ENCODE measurements at places on chromosomes 16 and 17.

DNA sequence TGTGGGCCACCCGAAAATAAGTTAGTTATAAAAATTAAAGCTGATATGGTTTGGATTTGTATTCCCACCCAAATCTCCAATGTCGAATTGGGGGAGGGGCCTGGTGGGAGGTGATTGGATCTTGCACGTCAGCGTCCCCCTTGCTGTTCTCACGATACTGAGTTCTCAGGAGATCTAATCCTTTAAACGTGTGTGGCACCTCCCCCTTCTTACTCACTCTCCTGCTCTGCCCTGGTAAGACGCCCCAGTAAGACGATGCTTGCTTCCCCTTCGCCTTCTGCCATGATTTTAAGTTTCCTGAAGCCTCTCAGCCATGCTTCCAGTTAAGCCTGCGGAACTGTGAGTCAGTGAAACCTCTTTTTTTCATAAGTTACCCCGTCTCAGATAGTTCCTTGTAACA is 35.4 kb downstream of the SYCE1L start:
- no peak for DNase-seq

GRCh38 chr17:79294459-79295071 is 219.9 kb downstream of the ENGASE start:
- DNase-seq, result peak; percentile 19

- DNase-seq, result no peak
These were observed 394 bp upstream of the CPD start for GRCh38 chr17:30378241-30378824.

- DNase-seq, result no peak
These were observed 55.8 kb downstream of the MYH10 start for GRCh38 chr17:8574687-8575086.

GRCh38 chr17:8436844-8437171 is 1.1 kb downstream of the NDEL1 start:
- no peak for DNase-seq

DNA sequence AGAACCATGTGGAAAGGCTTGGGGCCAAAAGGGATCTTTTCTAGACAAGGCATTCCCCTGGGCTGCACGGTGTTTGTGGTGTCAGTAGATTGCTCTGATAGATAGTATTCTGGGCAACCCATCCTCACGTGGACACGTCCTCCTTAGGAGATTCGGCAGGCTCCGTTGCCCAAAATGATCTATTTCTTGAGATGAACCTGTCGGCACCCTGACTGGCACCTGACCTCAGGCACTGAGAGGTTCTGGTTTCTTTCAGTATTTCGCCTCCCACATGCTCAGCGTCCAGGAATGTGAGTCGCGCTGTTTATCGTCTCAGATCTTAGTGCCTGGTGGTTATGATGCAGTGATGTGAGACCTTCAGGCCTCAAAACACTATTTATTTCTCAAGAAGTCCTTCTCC is 89.7 kb downstream of the MARCHF10 start:
- DNase-seq, result no peak

DNA sequence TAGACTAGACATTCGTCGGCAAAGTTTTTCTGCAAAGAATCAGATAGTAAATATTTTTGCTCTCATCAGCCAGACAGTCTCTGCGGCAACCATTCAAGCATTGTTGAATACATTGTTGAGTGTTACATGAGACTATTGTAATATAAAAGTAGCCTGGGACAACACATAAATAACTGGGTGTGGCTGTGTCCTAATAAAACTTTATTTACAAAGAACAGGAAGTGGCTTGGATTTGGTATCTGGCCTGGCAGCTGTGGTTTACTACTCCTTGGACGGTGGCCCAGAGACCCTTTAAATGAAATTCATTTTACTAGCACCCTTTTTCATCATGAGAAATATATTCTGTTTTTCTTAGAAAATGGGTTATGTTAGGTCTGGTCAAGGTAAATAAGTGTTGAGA is 297.2 kb downstream of the WWOX start:
- no peak for DNase-seq

- no peak for DNase-seq
These were observed 114.1 kb downstream of the NOG start for GRCh38 chr17:56707312-56708219.

GRCh38 chr17:4766201-4766600 is 5.5 kb upstream of the TM4SF5 start:
- no peak for DNase-seq

- no peak for DNase-seq
These were observed 6.2 kb downstream of the CBX4 start for GRCh38 chr17:79833110-79833450.

DNA sequence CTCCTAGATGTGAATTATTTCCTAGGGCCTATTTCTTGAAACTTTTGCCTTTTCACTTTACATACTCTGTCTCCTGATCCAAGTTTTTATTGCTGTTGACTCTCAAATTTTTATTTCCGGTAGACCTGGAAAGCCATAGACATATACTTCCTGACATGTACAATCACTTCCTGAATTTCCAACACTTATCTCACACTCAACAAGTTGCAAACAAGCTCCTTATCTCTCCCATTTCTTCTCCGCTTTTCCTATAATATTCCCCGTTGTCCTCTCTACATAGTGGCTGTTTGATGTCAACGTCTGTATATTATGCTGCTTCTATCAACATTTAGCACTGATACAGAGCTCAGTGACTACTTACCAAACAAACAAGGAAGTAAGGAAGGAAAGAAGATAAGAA is 59.3 kb downstream of the IKZF3 start:
- no peak for DNase-seq

- no peak for DNase-seq
These were observed 5.5 kb downstream of the CCL17 start for GRCh38 chr16:57409870-57410587.

- peak; percentile 61 for DNase-seq
These were observed 32.4 kb downstream of the FOXK2 start for GRCh38 chr17:82551779-82552457.

- DNase-seq, result no peak
These were observed 414.1 kb upstream of the GOT2 start for GRCh38 chr16:59148056-59148768.

DNA sequence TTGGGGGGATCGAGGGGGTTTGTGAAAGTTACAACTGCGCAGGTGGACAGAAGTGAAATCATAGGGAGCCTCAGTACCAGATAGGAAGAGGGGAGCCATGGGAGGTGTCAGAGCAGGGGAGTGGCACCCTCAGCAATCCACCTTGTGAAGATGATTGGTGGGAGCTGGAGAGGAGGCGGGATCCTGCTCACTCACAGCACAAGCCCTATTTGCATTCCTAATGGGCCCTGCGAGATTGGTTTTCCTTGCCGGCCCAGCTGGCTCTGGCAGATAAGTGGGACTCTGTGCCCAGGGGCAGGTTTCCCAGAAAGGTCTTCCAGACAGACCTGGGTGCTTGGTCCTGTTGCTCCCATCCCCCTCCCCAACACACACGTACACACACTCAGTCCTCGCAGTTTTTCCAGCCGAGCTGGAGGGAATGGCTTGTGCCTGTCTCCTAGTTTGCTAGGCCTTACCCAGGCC is 9.4 kb downstream of the WNT3 start:
- DNase-seq, result no peak

DNA sequence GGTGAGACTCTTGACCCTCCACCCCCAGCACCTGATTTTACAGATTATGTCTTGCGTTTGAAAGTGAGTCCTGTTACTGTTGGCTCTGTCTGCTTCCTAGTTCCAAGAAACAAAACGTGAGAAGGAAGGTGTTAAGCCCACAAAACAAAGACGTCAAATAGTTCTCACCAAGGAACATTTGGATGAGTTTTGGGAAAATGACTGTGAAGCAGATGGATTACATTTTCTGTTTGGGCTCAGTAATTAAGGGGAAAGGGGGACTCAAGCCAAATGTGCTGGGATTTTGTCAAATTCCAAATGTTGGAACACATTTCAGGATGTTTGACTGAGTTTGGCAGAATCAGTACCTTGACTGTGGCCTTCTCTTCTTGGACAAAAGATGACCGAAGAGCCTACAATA is 71.2 kb downstream of the PCTP start:
- DNase-seq, result no peak

GRCh38 chr16:11503566-11503965 is 83.2 kb downstream of the LITAF start:
- DNase-seq, result no peak

DNA sequence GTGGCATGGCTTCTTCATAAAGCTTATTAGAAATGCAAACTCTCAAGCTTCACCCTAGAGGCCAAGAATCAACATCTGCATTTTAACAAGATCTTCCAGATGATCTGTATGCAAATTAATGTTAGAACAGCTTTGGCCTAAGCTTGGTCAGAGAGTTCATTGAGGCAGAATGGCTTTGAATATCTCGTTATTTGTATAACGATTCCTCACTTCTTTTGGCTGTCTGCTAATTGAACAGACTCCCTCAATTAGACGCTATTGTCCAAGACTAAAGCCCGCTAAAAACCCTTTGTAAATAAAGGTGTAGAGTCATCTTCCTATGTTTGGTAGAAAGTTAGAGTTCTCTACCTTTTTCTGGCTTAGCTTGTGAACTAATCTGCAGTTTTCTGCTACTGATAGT is 1453.7 kb downstream of the CDH8 start:
- DNase-seq, result no peak

GRCh38 chr17:12729086-12729485 is 60.2 kb upstream of the ARHGAP44 start:
- DNase-seq, result no peak

GRCh38 chr16:3591991-3592390 is 14.8 kb upstream of the NLRC3 start:
- DNase-seq, result no peak

GRCh38 chr16:75011634-75012307 is 12.9 kb downstream of the ZNRF1 start:
- peak; percentile 55 for DNase-seq

DNA sequence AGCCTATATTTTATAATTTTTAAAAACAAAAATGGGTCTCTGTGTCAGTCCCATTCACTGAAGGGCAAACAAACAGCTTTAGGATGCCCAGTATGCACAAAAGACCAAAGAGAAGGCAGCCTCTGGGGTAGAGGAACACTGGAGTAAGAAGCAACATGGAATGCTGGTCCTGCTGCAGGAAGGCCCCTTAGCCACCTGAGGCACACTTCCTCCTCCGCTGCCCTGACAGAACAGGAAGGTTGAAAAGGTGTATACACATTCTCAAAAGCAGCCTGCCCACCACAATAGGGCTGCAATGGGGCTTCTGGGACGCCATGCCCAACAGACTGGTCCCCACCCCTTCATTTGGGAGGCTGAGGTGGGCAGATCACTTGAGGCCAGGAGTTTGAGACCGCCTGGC is 19.5 kb downstream of the TOM1L2 start:
- DNase-seq, result no peak

DNA sequence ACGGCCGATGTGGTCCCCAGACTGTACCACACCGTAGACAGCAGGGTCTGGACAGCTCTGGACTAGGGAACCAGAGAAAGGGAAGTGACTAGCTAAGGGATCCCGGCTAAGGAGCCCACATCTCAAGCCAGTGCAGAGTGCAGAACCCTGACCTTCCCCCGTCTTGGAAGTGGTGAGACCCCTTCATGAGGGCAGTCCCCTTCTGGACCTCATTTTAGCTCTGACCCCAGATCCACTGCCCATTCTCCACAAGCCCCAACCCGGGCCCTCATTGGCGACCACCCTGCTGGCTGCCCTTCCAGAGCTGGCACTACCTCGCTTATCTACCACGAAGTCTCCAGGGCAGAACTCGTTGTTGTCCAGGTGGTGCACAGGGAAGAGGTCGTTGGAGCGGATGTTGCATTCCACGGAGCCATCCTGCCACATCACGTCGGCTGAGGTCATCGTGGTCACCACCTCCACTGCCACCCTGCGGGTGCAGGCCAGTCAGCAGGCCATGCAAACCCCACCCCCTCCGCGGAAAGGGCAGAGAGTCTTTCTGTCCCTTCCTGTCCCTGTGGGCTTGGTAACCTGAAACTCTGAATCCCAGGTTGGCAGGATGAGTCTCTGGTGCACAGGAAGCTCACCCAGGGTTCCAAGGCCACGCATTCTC is 14.2 kb downstream of the SPHK1 start:
- no peak for DNase-seq

- DNase-seq, result no peak
These were observed 34.0 kb downstream of the RHBDL3 start for GRCh38 chr17:32299580-32300164.

- DNase-seq, result peak; percentile 64
These were observed at the start of gene LAT for GRCh38 chr16:28984619-28985135. Gene LAT (plus strand): TSS chr16:28985052. CDS start chr16:28985418, 366 bp downstream.

- no peak for DNase-seq
These were observed 13.6 kb downstream of the KATNB1 start for GRCh38 chr16:57749101-57749692.

GRCh38 chr17:63426917-63427308 is 19.2 kb downstream of the CYB561 start:
- no peak for DNase-seq

DNA sequence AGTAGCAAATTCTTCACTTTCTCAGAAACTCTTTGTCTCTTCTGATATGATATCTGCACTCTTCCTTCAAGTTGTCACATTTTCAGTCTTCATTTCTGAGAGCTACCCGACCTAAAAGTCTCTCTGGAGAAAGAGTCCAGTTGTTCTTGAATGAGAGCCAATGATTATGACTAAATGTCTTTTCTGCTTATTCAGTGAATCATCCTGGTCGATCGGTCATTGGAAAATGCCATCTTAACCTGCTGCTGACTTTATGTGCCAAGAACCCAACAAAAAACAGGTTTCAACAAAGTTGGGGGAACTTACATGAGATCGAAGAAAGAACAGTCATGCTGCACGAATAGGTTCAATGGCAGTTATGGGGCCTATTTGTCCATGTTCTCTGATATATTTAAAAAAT is 15.9 kb downstream of the SOX9 start:
- DNase-seq, result no peak

DNA sequence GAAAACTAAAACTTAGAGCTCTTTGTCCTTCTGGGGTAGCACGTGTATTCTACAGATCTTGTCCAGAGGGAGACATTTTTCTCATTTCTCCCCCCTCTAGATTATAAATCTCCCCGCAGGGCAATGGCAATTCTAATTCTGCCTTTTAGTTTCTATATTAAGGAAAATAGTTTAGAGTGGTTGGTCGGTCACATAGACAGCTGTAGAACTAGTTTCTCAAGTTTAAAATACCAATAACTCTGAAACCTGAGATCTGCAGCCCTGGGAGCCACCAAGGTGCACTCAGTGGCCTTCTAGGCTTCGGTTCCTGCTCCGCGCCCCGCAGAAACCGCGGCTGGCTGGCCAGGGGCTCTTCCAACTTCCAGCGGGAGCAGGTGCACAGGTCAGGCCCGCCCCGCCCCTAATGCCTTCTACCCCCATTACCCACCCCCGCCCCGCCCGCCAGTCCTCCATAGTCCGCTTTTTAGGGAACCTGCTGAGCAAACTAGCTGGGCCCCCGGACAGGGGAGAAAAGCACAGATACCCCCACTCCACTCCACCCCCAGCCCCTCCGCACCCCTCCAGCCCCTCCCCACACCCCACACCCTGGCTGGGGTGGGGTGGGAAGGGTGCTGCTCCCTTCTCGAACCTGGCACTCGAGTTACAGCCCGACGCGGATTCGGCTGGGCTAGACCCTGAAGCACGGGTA is 431 bp downstream of the SLFN11 start:
- DNase-seq, result no peak

DNA sequence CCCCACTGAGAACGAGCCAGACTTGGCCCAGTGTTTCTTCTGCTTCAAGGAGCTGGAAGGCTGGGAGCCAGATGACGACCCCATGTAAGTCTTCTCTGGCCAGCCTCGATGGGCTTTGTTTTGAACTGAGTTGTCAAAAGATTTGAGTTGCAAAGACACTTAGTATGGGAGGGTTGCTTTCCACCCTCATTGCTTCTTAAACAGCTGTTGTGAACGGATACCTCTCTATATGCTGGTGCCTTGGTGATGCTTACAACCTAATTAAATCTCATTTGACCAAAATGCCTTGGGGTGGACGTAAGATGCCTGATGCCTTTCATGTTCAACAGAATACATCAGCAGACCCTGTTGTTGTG is 631 bp downstream of the BIRC5 start:
- DNase-seq, result no peak

GRCh38 chr17:44084921-44085320 is 14.4 kb downstream of the G6PC3 start:
- no peak for DNase-seq

All from activated CD4-positive, alpha-beta T cell treated with anti-CD3 and anti-CD28 coated beads for 24 hours (primary cell).